ENCODE measurements at places on chromosomes 5 and 9. TPM values are rescaled to one million over a fixed set of nuclear protein-coding genes. Genes with fewer than 3 reads are reported as not detected.

Gene TAF11L10
- not detected for total RNA-seq

Gene PIGO
- total RNA-seq, result 39.0 TPM

Gene HEMGN
- total RNA-seq, result not detected

Gene MARCOL
- total RNA-seq, result not detected

Gene ERBIN
- 22.6 TPM for total RNA-seq

Gene PCDH12
- total RNA-seq, result 0.02 TPM

Gene PLPPR1
- not detected for total RNA-seq

Gene IFNA21
- not detected for total RNA-seq

Gene CTNNA1
- 197 TPM for total RNA-seq

Gene TCF7
- 15.3 TPM for total RNA-seq

Gene SH3TC2
- total RNA-seq, result 0.58 TPM

Gene AMACR
- total RNA-seq, result 14.6 TPM

Gene SPATA31A3
- not detected for total RNA-seq

Gene HAPLN1
- total RNA-seq, result not detected

Gene TEX53
- total RNA-seq, result not detected

Gene NOXA1
- total RNA-seq, result 0.78 TPM

Gene ADGRV1
- 0.69 TPM for total RNA-seq

Gene KCNIP1
- total RNA-seq, result not detected

Gene CCL27
- total RNA-seq, result not detected

Gene MTX3
- total RNA-seq, result 5.0 TPM

Gene GABRA6
- not detected for total RNA-seq

Gene ZDHHC21
- total RNA-seq, result 1.8 TPM

Gene HTR1A
- not detected for total RNA-seq

Gene ECSCR
- not detected for total RNA-seq

Gene NR2F1
- total RNA-seq, result 3.8 TPM

Gene WDR31
- total RNA-seq, result 0.95 TPM

Gene FSTL4
- total RNA-seq, result 4.0 TPM
